ENCODE measurements at places on chromosomes 6 and 20. TPM values are rescaled to one million over a fixed set of nuclear protein-coding genes. Genes with fewer than 3 reads are reported as not detected.

DNA sequence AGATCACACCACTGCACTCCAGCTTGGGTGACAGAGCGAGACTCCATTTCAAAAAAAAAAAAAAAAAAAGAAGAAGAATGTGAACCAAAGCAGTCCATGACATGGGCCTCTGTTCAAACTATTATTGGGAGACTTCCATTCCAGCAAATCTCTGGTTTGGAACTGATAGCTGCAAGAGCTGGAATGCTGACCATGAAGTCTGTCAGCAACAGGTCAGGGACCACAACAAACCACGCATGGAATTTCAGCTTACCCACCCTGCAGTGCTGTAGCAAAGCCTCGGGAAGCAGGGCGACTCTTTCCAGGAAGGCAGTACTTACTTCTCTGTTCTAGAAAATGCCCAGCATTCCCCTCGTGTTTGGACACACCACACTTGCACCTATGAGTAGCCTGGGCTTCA, 34.1 kb upstream of the TBC1D7 start:
- no peaks in the 10 kb centered on the region for H3K27me3 ChIP-seq
- no peak overlapping the region for H3K4me3 ChIP-seq
- peaks cover 7% of the 10 kb centered on the region for H3K36me3 ChIP-seq
- DNase-seq: no peak
- no peaks in the 10 kb centered on the region for H3K4me1 ChIP-seq
- no peak overlapping the region for H3K27ac ChIP-seq

GRCh38 chr20:2465100-2465499, 5.5 kb downstream of the SNRPB start:
- peaks cover 78% of the 10 kb centered on the region for H3K36me3 ChIP-seq
- H3K4me3 ChIP-seq: no peak overlapping the region
- peaks cover 17% of the 10 kb centered on the region for H3K4me1 ChIP-seq

Gene PHACTR3
- total RNA-seq: 10.0 TPM

Gene FKBP5
- total RNA-seq: 14.3 TPM

- no peak for DNase-seq
- no peaks in the 10 kb centered on the region for H3K36me3 ChIP-seq
- no peak overlapping the region for H3K4me3 ChIP-seq
- peaks cover 28% of the 10 kb centered on the region for H3K4me1 ChIP-seq
Measured at GRCh38 chr6:134082191-134082590, 29.8 kb upstream of the SLC2A12 start.

Gene KCNK17
- not detected for total RNA-seq

DNA sequence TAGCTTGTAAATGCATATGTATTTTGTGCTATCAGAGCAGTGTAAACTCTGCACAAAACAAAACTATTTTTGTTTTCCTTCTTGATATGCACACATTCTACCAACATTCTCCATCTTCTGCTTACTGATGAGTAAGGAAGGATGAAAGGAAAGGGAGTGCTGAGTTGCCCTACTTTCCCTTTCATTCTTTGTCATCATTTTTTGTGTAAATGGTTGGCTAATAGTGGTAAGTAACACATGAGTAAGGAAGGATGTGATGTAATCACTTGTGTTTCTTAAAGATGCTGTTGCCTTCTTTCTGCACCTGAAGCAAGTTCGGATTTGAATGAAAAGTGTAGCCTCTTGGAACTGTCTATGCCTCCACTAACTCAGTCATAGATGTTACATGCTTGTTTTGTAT, 4.6 kb upstream of the REV3L start:
- H3K36me3 ChIP-seq: peaks cover 26% of the 10 kb centered on the region
- no peaks in the 10 kb centered on the region for H3K4me1 ChIP-seq
- H3K27ac ChIP-seq: no peak overlapping the region
- H3K27me3 ChIP-seq: no peaks in the 10 kb centered on the region

Gene RAB44
- not detected for total RNA-seq

DNA sequence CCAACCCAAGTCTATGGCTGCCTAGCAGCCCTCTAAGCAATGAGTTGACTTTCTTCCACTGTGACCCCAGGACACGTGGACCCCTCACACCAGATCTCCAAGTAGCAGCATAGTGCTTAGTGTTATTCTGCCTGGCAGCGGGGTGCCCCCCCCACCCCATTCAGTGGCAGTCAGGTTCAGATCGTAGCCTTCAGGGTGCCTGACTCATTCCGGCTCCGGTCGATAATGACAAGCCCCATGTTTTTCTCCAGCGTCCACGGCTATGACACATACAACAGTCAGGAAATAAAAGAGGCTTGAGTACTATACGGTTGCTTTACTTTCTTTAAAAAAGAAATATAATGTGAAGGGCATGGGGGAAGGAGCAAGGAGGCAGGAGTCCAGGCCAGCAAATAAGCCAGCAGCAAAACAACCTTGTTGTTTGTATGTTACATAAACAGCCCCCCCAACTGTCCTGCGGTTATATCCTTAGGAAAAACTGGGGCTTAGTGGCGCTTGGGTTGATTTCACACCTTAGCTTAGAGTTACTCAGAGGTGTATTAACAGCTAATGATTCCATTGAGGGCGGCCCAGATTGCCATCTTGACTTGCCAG, 23.1 kb downstream of the GNAS start:
- H3K4me1 ChIP-seq: peaks cover 22% of the 10 kb centered on the region
- no peaks in the 10 kb centered on the region for H3K27me3 ChIP-seq
- peak; percentile 88 for DNase-seq
- H3K4me3 ChIP-seq: peak overlapping the region; percentile 29
- peaks cover 10% of the 10 kb centered on the region for H3K36me3 ChIP-seq

DNA sequence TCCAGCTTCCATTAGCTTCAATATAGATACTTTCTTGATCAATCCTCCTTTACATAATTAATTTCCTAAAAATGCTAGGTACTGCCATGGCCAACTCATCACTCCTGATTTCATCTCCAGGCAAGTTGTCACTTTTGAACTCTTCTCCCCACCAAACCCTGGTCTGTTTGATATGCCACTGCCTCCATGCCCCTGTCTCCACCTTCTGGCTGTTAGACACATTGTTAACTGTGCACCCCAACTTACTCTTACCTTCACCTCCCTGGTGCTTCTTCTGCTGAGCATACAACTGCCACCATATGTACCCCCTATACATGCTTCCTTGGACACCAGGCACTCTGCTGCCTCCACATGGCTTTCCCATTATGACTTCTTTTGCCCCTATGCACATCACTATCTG, 21.9 kb upstream of the AIG1 start:
- no peak for DNase-seq
- no peak overlapping the region for H3K4me3 ChIP-seq
- no peaks in the 10 kb centered on the region for H3K4me1 ChIP-seq
- no peaks in the 10 kb centered on the region for H3K27me3 ChIP-seq
- H3K36me3 ChIP-seq: no peaks in the 10 kb centered on the region

Gene ULBP1
- 2.5 TPM for total RNA-seq

GRCh38 chr20:39489986-39490560, 527.9 kb downstream of the DHX35 start:
- no peak overlapping the region for H3K27ac ChIP-seq
- H3K27me3 ChIP-seq: no peaks in the 10 kb centered on the region
- H3K4me3 ChIP-seq: no peak overlapping the region
- no peak for DNase-seq
- H3K36me3 ChIP-seq: no peaks in the 10 kb centered on the region

DNA sequence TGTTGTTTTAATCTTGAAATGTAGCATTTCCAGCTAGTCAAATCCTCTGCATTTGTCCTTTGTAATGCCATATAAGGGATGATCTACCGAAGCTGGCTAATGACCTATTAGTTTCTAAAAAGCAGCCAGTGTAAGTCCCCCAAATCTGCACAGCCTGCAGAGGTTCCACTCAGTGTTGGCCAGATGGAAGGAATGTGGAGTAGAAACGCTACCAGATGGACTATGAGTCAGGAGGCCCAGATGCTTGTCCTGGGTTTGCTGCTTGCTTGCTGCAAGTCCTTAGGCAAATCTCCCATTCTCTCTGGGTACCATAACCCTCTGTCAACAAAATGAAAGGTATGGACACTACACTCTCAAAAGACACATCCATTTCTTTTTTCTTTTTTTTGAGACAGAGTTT, 149.8 kb downstream of the BTBD9 start:
- H3K27me3 ChIP-seq: no peaks in the 10 kb centered on the region
- no peak overlapping the region for H3K4me3 ChIP-seq
- no peak for DNase-seq

- peaks cover 19% of the 10 kb centered on the region for H3K4me1 ChIP-seq
- no peaks in the 10 kb centered on the region for H3K27me3 ChIP-seq
- H3K36me3 ChIP-seq: peaks cover 7% of the 10 kb centered on the region
- no peak overlapping the region for H3K27ac ChIP-seq
Measured at GRCh38 chr20:41551011-41551705, 67.0 kb downstream of the CHD6 start.

Gene E2F3
- total RNA-seq: 69.1 TPM

- no peak overlapping the region for H3K4me3 ChIP-seq
- no peaks in the 10 kb centered on the region for H3K27me3 ChIP-seq
- DNase-seq: peak; percentile 24
- H3K27ac ChIP-seq: no peak overlapping the region
Measured at GRCh38 chr6:41284726-41285125, 1.8 kb downstream of the TREM1 start.

Gene TSBP1
- total RNA-seq: not detected

DNA sequence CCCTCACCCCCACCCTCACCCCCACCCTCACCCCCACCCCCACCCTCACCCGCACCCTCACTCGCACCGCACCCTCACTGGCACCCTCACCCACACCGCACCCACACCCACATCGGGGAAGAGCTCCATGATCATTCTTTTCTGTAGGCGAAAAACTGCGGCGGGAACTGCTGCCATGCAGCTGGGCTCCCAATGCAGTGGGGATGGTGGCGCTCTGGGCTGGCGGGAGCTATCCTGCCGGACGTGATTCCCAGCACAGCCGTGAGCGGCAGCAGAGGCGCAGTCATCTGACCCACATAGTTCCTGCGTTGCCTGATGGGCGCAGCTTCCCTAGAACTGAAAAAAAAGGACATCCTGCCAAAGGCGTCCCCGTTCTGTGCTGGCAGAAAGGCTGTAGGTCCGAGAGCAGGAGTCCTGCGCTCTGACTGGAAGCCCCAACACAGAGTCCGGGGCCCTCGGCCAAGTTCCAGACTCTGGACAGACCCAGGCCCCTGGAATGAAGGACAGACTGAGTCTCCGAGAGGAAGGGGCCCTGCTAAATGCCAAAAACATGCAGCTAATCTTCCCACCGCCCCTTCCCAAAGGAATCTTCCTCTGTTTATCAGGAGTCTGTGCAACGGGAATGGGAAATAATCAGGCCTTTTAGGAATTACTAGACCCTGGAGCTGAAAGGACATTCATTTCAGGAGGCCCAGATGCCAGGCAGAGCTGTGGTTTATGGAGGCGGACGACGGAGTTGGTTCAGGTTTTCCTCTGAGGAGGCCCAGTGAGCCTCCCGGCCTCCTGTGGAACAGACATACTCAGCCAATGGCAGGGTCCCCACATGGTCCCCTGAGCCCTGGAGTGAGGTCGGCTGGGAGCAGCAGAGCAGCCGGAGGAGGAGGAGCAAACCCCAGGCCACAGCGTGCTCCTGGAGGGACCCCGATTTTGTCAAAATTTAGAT, 14.1 kb upstream of the TCFL5 start:
- DNase-seq: peak; percentile 88
- H3K27ac ChIP-seq: peak overlapping the region; percentile 72
- peaks cover 58% of the 10 kb centered on the region for H3K36me3 ChIP-seq
- no peaks in the 10 kb centered on the region for H3K27me3 ChIP-seq

- no peaks in the 10 kb centered on the region for H3K36me3 ChIP-seq
- H3K27ac ChIP-seq: no peak overlapping the region
- no peak overlapping the region for H3K4me3 ChIP-seq
- DNase-seq: no peak
- no peaks in the 10 kb centered on the region for H3K27me3 ChIP-seq
- no peaks in the 10 kb centered on the region for H3K4me1 ChIP-seq
Measured at GRCh38 chr20:17896771-17897369, 71.7 kb downstream of the SNX5 start.

Gene LPA
- not detected for total RNA-seq

- H3K4me1 ChIP-seq: no peaks in the 10 kb centered on the region
- peak within 1 kb of the TSS; percentile 72 for H3K4me3 ChIP-seq
- peak; percentile 49 for DNase-seq
Measured at GRCh38 chr6:17392978-17393891, at the start of gene CAP2. Gene CAP2 (plus strand): TSS chr6:17393595. CDS start chr6:17421556, 27,961 bp downstream.

DNA sequence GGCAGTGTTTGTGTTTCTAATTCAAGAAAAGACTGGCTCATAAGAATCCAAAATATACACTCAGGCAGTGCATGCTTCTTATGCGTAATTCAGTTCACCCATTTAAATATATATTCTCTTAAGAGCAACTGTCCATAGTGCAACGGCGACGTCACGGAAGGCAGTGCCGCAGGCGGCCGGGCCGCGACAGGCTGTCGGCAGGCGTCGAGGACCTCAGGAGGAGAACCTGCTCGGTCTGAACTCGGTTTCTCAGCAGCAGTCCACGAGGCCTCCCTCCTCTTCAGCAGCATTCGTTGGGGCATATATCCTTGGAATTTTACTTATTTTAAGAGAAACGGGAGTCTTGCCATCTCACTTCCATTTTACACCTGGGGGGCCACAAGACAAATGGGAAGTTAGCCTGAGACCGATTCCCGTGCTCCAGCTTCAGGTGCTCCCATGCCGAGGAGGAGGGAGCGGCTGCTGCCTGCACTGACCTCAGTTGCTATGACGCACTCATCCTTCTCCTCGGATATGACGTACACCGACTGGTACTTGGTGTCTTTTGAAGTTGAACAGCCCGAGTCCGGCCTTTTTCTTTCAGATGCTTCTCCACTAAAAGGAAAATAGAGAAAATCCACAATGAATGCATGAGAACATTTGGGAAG, 8.2 kb downstream of the DLL1 start:
- H3K36me3 ChIP-seq: no peaks in the 10 kb centered on the region
- H3K4me1 ChIP-seq: peaks cover 12% of the 10 kb centered on the region
- DNase-seq: no peak
- peaks cover 38% of the 10 kb centered on the region for H3K27me3 ChIP-seq
- no peak overlapping the region for H3K4me3 ChIP-seq
- no peak overlapping the region for H3K27ac ChIP-seq

DNA sequence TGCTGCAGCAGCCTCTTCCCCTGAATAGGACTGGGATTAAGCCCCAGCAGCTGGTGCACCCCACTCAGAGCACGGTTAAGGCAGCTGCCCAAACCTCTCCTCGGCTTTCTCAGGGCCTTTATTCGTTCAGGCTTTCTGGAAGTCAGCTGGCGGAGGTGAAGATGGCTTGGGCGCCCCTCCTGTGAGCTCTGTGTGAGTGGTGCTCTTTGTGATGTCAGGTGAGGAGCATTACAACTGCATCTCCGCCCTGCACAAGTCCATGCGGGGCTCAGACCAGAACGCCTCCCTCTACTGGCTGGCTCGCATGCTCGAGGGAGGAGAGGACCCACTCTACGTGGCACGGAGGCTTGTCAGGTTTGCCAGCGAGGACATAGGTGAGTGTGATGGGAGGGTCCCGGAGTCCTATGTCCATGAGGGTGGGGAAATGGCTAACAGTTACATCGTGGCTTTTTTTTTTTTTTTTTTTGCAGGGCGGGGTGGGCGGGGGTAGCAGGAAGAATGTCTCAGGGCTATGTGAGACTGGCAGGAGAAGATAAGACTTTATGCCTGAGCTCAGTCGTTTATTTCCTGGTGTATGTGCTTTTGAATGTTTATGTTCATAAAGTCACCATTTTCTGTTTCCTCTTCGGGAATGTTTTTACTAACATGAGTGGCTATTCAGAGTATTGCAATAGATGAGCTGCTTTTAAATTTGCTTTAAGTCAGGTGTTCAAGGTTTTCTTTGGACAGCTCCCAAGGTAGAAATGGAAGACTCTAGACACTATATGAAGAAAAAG, 18.2 kb downstream of the WRNIP1 start:
- H3K27me3 ChIP-seq: no peaks in the 10 kb centered on the region
- DNase-seq: no peak
- no peak overlapping the region for H3K27ac ChIP-seq
- no peaks in the 10 kb centered on the region for H3K4me1 ChIP-seq
- no peak overlapping the region for H3K4me3 ChIP-seq

All from Calu3 (cell line).